ENCODE measurements at places on chromosomes 5 and 9.
A peak's percentile ranks its signal among the peaks of the same experiment; 100 is the strongest.

DNA sequence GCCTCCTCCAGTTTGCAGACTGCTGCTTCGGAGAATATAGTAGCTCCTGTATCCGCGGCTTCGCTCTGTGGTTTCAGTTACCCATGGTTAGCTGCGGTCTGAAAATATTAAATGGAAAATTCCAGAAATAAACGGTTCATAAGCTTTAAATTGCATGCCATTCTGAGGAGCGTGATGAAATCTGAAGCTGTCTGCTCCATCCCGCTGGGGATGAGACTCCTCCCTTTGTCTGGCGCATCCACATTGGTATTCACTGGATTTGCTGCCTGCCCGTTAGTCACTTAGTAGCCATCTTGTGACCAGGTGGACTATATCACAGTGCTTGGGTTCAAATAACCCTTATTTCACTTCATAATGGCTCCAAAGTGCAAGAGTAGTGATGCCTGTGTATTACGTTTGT is 36.3 kb downstream of the MSX2 start:
- DNase-seq: no peak

DNA sequence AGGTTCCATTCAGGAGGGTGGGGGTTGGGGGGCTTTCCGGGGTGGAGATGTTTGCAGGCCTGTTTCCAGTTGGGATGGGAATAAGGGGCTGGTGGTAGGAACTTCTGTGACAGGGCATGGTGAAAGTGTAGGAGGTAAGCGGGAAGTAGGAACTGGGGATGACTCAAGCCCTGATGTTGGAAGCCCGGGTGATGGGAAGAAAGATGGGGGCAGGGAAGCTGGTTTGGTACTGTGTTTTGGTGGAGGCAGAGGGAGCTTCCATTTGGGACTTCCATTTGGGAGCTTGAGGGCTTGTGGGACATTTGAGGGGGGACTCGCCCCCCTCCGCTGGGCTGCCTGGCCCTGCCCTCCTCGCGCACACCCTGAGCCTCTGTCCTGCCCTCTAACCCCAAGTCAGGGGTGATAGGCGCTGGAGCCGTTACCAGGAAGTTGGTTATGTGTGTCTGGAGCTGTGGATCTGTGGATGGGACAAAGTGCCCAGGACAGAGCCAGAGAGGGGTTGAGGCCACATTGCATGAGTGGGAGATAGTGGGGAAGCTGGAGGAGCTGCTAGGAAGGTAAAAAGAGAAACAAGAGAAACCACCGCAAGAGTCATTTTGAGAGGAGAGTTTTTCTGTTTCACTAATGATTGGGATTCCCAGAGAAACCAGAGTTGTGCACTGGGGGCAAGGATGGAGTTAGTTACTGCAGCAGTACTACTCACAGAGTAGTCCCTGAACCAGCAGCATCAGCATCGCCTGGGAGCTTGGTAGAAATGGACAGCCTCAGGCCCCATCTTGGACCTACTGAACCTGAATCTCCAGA is 6.6 kb downstream of the RGS14 start:
- DNase-seq: peak; percentile 62

- no peak for DNase-seq
Measured at GRCh38 chr5:145141534-145141933, 693.6 kb downstream of the PRELID2 start.

DNA sequence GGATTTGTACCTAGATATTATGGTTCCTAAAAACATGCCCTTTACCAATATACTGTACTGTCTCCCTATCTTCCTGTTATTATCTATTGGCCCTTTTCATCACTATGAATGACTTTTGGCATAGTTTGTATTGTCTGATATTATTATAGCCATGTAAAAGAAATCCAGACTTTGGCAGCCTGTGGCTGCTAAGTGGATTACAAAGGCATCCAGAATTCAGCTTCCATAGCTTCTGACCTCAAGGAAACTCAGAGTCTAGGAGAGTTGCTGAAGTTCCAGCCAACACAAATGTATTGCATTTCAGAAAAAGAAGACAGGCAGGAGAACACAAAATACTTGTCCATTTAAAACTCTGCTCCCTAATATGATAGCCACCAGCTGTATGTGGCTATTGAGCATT is 319.2 kb upstream of the MPDZ start:
- no peak for DNase-seq

DNA sequence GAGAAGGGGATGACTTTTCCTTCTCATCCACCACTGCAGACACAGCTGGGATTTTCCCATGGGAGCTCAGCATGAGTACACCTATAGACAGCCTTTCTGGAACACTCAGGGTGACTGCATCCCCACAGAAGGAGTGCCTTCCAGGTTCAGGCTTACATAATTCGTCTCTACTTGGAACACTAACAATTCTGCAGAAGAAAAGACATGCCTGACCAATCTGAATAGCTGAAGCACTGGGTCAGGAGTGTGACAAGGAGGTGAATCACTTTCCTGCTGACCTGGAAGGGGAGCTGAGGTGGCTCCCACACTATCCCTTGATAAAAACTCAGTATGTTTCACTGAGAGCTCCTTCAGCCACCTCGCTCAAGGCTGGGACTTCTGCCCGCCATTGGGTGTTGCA is 425.3 kb downstream of the TLR4 start:
- no peak for DNase-seq

- DNase-seq: no peak
Measured at GRCh38 chr9:19637084-19637483, 151.8 kb downstream of the SLC24A2 start.

GRCh38 chr5:11384441-11385250 is 519.6 kb downstream of the CTNND2 start:
- no peak for DNase-seq

GRCh38 chr5:32602906-32603305 is 17.5 kb downstream of the SUB1 start:
- no peak for DNase-seq

DNA sequence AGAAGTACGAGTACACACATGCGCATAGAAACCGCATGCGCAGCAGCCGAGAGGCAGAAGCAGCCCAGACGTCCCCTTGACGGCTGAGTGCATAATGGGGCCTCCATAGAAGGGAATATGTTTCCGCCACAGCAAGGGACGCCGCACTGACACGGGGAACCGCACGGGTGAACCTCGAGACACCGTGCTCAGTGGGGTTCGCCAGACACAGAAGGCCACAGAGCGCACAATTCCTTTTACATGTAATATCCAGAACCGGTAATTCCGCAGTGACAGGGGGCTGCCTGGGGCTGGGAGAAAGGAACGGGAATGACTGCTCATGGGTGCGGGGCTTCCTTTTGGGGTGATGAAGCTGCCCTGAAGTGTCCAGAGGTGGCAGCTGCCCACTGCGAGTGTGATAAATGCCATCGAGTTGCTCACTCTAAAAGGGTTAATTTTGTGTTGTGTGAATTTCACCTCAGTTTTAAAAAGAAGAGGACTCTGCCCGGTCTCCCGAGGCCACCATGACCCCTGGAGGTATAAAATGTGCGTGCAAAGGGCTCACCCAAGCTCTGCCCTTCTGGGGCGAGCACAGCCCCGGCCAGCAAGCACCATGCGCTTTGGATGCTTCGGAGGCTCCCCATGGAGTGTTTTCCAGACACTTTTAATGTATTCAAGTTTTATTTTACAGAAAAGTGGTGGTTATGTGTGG is 29.7 kb downstream of the MRPL36 start:
- DNase-seq: no peak

GRCh38 chr9:69141851-69142250 is 32.2 kb upstream of the TJP2 start:
- no peak for DNase-seq

All from suppressor macrophage treated with lipopolysaccharide for 4 hours (primary cell).